ENCODE measurements at places on chromosomes 1 and 21.

DNA sequence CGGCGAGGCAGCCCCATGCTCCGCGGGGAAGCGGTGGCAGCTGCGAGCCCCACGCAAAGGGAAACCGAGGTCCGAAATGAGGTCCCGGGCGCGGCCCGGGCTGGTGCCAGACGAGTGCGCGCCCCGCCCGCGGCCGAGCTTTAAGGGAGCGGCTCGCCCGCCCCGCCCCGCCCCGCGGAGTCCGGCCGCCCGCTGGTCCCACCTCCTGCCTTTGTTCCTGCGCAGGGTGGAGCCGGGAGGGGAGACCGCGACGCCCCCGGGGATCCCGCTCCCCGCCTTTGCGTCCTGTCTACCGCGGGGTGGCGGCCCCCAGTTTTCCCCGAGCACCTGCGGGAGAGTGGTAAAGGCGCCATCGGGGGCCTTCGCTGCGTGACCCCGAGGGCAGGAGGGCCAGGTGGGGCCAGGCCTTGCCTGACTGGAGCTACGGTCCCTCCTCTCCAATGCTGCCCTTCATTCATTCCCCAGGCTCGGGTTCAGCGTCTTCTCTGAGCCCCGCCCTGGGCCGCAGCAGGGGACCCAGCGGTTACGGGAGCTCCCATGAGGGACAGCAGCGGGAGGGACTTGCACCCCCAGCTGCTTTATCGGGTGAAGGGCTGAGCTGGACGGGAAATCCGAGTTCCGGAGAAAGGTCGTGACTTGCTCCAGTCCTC is at the start of gene HES2:
HES2 (minus strand) TSS at position 116 of the 650 bp plus-strand sequence; CDS start at position 17, 99 bp downstream.
- no peak for DNase-seq

GRCh38 chr1:116370181-116370580 is 2.9 kb upstream of the ATP1A1 start:
- no peak for DNase-seq

DNA sequence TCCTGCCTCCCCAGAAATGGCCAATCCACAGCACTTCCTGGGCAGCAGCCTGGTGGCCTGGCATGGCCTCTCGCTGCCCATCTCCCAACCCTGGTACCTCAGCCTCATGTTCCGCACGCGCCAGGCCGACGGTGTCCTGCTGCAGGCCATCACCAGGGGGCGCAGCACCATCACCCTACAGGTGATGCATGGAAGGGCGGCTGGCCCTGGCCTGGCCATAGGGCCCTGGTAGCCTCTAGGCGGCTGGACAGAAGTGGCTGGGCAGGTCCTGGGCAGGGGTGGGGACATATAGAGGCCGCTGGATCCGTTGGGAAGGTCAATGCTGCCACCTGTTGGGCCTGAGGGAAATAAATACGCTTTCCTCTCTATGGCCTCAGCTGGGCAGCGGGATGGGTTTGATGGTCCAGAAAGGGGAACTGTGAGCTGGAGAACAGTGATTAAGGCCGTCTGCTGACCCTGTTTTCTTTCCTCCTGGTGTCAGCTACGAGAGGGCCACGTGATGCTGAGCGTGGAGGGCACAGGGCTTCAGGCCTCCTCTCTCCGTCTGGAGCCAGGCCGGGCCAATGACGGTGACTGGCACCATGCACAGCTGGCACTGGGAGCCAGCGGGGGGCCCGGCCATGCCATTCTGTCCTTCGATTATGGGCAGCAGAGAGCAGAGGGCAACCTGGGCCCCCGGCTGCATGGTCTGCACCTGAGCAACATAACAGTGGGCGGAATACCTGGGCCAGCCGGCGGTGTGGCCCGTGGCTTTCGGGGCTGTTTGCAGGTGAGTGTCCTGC is 14.4 kb downstream of the CELSR2 start:
- no peak for DNase-seq

DNA sequence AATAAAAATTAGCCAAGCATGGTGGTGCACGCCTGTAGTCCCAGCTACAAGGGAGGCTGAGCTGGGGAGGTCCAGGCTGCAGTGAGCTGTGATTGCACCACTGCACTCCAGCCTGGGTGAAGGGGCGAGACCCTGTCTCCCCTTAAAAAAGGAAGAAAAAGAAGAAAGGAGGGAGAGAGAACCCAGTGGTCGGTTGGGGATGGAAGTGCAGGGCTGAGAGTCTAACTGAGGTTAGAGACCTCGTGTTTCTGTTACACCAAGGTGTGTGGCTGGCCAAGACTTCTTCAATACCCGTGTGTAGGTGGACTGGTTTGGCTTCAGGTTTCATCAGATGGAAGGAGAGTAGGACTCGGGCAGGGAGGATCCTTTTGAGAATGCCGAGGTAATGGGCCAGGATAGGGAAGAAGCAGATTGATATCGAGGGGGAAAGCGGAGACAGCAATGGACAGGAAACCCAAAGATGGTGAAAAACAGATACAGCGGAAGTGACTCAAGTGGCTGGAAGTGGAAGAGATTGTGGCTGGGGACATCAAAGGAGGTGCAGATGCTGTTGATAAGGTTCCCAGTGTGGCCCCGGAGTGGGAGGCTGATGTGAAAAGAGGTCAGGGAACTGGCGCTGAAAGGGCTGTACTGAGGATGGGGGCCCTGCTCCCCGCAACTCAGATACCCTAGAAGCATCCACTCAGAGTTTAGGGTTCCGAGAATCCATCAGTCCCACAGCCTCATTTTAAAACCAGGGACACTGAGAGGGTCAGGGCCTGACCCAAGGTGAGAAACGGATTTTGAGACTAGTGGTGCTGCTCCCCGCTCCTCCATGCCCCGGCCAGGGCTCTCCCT is 681 bp upstream of the UBXN10 start:
- no peak for DNase-seq

DNA sequence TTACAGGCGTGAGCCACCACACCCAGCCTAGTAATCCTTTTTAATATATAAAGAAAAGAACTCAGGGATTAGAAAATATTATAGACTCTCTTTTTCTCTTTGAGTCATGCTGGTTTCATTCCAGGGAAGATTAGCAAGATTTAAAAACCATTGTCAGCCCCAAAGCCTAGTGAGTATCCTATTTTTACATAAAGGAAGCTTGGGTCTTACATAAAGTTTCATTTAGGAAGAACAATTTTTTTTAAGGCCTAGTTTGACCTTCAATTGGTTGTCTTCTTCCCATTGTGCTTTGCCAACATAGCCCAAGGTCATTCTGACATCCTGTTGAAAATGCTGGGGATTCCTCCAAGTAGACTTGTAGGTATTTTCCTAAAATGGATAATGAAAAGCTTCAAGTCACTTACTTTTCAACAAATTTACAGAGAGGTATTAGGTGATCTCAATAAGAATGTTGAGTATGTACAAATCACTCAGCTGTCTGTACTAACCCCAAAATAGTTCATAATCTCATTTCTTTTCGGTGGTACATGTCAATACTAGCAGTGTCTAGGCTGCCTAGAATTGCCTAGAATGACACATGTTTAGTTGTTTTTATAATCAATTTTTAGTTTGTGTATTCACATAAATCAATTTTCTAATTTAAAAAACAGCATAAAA is 4.3 kb upstream of the KIF14 start:
- DNase-seq, result no peak

DNA sequence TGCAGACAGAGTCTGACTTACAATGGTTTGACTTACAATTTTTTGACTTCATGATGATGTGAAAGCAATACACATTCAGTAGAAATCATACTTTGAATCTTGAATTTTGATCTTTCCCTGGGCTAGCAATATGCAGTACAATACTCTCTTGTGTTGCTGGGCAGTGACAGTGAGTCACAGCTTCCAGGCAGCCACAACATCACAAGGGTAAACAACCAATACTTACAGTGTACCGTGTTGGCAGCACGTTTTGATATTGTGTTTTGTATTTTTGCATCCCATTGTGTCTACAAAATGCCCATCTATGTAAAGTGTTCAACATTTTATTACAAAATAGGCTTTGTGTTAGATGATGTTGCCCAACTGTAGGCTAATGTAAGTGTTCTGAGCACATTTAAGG is 150.9 kb downstream of the NTMT2 start:
- DNase-seq, result peak; percentile 11

GRCh38 chr1:157141212-157141855 is 3.1 kb upstream of the ETV3 start:
- no peak for DNase-seq

- no peak for DNase-seq
These were observed 46.4 kb upstream of the RGS1 start for GRCh38 chr1:192529031-192529755.

GRCh38 chr1:64867266-64867665 is 99.1 kb downstream of the JAK1 start:
- DNase-seq, result no peak

DNA sequence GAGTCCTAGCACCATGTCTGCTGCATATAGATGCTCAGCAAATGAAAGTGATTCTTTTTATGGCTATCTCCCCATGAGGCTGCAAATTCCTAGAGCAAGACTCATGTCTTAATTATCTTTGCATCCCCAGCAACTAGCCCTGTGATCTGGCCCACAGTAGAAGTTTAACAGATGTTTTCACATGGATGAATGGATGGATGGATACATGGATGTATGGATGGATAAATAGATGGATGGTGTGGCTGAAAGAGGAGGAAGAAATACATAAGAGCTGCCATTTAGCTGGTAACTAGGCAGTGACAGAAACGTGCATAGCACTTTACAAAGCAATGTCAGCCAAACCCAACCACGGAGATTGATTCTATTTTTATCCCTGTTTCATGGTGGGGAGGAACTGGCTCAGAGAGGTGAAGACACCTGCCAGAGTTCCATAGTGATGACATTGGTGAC is 32.7 kb upstream of the ZBTB40 start:
- no peak for DNase-seq

DNA sequence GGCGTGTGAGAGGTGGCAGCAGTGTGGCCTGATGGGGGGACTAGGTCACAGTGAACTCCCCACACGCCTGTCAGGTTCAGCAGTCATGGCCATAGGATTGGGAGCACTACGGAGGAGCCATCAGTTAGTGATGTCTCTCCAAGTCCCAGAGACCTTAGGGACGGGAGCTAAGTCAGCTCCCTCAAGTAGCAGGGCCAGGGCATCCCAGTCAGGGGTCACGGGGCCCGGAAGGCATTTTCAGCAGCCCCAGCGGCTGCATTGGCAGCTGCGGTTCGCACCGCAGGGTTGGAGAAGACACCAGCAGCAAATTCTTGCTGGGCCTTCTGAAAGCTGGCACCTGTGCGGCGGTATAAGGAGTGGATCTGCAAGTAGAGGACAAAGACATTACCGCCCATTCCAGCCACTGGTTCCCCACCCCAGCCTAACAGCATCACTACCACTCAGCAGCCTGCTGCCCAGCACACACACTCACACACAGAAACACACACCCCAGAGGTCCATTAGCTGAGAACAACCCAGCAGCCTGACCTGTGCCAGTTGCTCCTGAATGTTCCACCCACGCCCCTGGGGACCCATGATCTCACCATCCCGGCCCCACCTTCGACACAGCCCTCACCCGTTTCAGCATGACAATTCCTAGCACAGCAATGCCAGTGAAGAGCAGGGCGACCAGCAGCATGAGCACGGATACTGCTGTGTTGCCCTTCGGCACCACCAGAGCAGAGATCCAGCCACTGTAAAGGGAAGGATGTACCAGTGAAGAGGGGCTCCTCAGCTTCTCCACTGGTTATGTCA is 972 bp upstream of the ENTREP3 start:
- no peak for DNase-seq

GRCh38 chr1:64675718-64676345 is 69.0 kb upstream of the RAVER2 start:
- peak; percentile 30 for DNase-seq

DNA sequence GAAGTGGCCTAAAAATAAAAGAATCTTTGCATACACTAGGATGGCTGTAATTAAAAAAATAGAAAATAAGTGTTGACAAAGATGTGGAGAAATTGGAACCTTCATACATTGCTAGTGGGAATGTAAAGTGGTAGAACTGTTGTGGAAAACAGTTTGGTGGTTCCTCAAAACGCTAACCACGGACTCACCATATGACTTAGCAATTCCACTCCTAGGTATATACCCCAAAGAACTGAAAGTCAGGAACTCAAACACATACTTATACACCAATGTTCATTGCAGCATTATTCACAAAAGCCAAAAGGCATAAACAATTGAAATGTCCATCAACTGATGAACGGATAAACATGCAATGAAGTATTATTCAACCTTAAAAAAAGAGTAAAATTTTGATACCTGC is 10.8 kb upstream of the HMGCL start:
- DNase-seq, result no peak

- no peak for DNase-seq
These were observed 25.3 kb upstream of the SYT6 start for GRCh38 chr1:114178936-114179335.

- peak; percentile 100 for DNase-seq
These were observed 22.5 kb upstream of the SIKE1 start for GRCh38 chr1:114803001-114803400.

GRCh38 chr1:174156437-174156836 is 2.9 kb upstream of the RABGAP1L start:
- no peak for DNase-seq

DNA sequence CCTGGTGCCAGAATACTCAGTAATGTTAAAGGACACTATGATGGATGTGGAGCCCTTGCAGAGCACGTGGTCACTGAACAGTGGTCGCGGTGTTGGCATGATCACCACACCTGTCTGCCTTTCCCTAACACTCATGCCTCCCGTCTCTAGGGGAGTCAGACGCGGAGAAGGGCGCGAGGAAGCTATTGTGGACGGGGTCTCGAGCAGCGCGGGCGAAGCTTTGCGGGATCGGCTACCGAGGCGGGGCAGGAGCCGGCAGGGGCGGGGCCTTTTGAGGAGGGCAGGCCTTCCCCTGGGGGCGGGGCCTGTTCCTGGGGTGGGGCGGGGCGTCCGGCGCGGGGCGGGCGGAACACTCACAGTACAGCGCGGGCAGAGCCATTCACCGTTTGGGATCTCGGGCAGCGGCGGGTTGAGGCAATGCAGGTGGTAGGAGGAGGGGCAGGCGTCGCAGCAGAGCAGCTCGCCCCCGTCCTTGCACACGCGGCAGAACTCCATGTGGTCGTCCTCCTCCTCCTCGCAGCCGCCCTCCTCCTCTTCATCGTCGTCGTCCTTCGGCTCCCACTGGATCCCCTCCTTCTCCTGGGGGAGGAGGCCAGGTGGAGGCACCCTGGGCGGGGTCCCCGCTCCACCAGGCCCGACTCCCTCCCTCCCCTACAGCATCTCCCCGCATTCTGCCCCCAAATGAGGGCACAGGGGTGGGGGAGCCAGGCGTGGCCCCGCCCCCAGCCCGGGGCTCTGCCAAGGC is 31.5 kb downstream of the CHD5 start:
- DNase-seq, result peak; percentile 49

- DNase-seq, result peak; percentile 42
These were observed 141.9 kb upstream of the LYPLAL1 start for GRCh38 chr1:219031809-219032208.

DNA sequence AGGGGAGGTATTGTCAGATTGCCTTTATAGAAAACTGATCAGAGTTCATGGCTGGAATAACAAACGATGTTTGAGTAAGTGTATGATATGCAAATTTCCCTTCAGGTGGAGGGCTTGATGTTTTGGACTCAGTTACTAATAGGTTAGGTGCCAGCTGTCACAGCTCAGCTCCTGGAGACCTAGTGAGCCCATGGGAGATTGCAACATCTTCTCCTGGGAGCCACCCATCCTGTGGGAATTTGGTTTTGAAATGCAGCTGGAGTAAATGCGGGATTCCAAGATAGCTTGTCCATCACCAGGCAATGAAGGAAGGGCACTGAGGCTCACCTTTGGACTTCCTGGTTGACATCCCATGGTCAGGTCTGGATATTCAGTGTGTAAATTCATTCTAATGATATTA is 211.4 kb upstream of the NRIP1 start:
- no peak for DNase-seq

GRCh38 chr1:160401487-160401805 is 1.1 kb downstream of the VANGL2 start:
- no peak for DNase-seq

All from bronchial epithelial cell (primary cell).